ENCODE measurements at places on chromosomes 11 and 22. TPM values are rescaled to one million over a fixed set of nuclear protein-coding genes. Genes with fewer than 3 reads are reported as not detected.

Gene VWA5A
- 4.1 TPM for total RNA-seq

Gene P2RY2
- not detected for total RNA-seq

Gene CREBZF
- total RNA-seq: 151 TPM

Gene RHBDD3
- total RNA-seq: 26.3 TPM

Gene PITPNM1
- total RNA-seq: 39.1 TPM

Gene CYB5R2
- 1.6 TPM for total RNA-seq

Gene ZNF280B
- 5.0 TPM for total RNA-seq

Gene OR8A1
- total RNA-seq: not detected

Gene MMP1
- not detected for total RNA-seq

Gene TCN1
- not detected for total RNA-seq

Gene GRK3
- total RNA-seq: 57.9 TPM

Gene ISX
- not detected for total RNA-seq

Gene C11orf97
- not detected for total RNA-seq

Gene LRRC32
- total RNA-seq: 1.3 TPM

Gene LUZP2
- 73.9 TPM for total RNA-seq

Gene INPPL1
- 18.8 TPM for total RNA-seq

Gene C22orf31
- not detected for total RNA-seq
